Esophagus mucosa (tissue), 1 donor: ENCODE measurements at places on chromosomes 2 and 18. TPM values are rescaled to one million over a fixed set of nuclear protein-coding genes. Genes with fewer than 3 reads are reported as not detected.

GRCh38 chr2:234071664-234072063 lies 21.2 kb downstream of the SPP2 start:
- no peak for ATAC-seq

DNA sequence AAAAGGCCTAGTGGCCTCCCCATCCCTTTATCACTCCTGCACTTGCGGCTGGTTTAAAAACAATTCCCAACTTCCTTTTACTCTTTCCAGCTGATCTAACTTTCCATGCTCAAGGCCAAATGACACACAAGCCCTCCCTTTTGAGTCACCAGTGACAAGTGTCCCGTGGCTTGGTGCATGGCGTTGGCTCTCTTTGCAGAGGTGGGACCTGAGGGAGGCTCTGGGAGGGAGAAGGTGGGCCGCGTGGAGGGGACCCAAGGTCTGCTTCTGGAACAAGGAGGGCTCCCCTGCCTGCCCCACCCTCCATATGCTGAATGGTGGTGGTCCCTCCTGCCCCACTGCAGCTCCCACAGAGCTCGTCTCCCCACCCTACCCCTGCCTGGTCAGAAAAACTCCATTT lies 30.8 kb upstream of the HPCAL1 start:
- ATAC-seq = no peak

DNA sequence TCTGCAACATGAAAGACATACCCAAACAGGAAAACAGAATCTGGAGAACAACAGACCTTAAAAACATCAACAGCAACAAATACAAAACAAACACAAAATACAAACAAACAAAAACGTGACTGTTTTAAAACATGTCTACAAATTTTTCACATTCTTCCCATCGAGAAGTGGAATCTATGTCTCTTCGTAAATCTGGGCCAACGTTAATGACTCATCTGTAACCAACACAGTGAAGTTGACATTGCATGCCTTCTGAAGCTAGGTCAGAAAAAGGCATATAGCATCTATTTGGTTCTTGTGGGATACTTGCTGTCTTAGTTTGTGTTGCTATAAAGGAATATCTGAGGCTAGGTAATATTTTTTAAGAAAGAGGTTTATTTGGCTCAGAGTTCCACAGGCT lies 269.0 kb upstream of the FBXO11 start:
- ATAC-seq = no peak

DNA sequence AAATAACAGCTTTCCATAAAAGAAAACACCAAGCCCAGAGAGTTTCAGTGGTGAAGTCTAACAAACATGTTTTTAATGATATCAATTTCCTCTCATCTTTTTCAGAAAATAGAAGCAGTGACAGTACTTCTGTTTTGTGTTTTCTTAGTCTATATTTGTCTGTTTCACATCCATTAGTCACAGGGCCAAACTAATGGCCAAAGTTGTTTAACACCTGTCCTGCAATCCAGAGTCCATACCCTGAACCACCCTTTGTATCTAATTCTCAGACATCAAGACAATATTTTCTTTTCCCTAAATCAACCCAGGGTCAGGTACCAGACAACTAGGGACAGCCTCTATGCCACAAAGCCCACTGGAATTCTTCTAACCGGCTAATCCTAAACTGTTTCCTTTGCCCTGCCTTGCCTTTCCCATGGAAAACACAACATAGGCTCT lies 25.9 kb downstream of the TMSB10 start:
- ATAC-seq = no peak

DNA sequence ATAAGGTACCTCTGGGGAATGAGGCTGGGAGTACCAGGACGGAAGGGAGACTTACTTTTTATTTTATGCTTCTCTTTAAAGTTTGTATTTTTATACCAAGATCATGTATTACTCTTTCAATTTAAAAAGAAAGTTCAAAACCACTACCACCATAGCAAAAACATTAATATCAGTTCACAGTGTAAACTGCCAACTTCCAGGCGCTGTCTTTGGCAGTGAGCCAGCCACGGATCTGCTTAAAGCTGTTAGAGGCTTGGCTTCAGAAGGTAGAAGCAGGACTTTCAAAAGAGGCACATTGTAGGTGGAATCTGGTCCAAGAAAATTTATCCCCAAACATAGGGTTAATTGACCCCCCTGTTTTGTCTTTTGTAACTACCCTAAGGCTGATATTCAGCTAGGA lies 74.8 kb downstream of the B3GNT2 start:
- no peak for ATAC-seq

DNA sequence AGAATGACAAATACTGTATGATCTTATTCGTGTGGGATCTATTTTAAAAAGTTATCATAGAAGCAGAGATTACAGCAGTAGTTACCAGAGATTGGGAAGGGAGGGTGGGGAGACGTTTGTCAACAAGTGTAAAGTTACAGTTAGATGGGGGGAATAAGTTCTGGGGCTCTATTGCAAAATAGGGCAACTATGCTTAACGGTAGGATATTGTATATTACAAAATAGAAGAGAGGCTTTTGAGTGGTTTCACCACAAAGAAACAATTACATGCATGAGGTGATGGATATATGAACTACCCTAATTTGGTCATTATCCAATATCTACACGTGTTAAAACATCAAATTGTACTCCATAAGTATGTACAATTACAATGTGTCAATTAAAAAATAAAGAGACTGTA lies 123.4 kb upstream of the NOSTRIN start:
- no peak for ATAC-seq

- ATAC-seq = no peak
These were observed 41.7 kb upstream of the CAVIN2 start for GRCh38 chr2:191888400-191889166.

GRCh38 chr2:17646838-17647701 lies 106.5 kb downstream of the SMC6 start:
- ATAC-seq = no peak

GRCh38 chr2:156329031-156329926 lies 3.2 kb downstream of the NR4A2 start:
- ATAC-seq = no peak

DNA sequence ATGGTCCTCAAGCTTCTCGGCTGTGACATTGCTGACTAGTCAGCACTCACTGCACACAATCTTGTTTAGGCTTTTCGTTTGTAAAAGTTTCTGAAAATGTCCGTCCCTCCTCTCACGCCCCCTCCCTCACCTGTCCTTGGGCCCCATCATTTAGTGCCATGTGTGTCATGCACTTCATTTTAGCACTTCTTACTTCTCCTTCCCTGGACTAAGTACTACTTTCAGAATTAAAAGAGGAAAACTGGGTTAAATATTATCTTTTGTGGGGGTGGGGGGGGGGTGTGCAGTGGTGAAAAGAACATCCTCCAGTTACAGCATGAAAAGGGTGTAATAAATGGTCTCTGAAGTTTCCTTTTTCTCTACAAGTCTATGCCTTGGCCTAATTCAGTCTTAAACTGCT lies 182.0 kb upstream of the SP5 start:
- no peak for ATAC-seq

DNA sequence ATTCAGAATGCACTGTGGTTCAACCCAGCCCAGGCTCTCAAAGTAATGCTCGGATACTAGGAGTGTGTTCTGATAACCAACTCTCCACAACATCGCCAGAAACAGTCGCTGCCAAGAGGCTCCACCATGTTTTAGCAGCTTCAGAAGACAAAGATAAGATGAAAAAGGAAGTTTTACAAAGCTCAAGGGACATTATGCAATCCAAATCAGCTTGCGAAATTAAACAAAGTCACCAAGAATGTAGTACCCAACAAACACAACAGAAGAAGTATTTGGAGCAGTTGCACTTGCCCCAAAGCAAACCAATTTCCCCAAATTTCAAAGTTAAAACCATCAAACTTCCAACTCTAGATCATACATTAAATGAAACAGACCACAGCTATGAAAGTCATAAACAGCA lies 360.9 kb downstream of the XIRP2 start:
- no peak for ATAC-seq

Gene ELOA2
- not detected for total RNA-seq

Gene MYOM1
- total RNA-seq = 0.32 TPM

Gene SATB2
- 1.1 TPM for total RNA-seq

Gene OSBPL6
- total RNA-seq = 6.5 TPM

Gene FSHR
- total RNA-seq = not detected

Gene CD302
- total RNA-seq = 1.6 TPM

Gene C2orf81
- 0.56 TPM for total RNA-seq

Gene GAL3ST2
- total RNA-seq = not detected

Gene TUBA4B
- not detected for total RNA-seq
